ENCODE measurements at places on chromosomes 5 and 9.

DNA sequence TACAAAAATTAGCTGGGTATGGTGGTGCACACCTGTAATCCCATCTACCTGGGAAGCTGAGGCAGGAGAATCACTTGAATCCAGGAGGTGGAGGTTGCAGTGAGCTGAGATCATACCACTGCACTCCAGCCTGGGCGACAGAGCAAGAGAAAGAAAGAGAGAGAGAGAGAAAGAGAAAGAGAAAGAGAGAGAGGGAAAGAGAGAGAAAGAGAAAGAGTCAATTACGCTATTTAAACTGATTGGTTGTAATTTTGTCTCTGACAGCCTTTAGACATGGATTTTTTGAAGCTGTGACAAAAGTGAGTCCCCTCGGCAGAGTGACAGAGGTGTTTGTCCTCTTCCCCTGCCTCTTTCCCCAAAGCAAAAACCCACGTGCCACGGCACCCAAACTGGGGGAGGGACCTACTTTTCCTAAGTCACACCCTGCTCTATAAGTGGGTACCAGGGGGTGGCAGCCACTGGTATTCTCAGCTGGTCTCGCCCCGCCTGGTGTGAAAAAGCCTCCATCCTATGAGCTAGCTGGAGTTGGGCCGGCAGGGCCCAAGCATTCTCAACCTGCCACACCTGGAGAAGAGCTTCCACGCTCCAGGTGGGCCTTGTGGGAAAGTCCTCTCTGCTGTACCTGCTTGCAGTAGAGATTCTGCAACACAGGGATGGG, 3.4 kb upstream of the CFAP157 start:
- no peak for DNase-seq

GRCh38 chr5:149802809-149803552, 72.9 kb downstream of the PPARGC1B start:
- DNase-seq, result no peak

GRCh38 chr5:120692325-120692724, 228.2 kb downstream of the PRR16 start:
- DNase-seq, result no peak

- no peak for DNase-seq
Observed at GRCh38 chr9:125561509-125562148, 145.4 kb downstream of the MAPKAP1 start.

- no peak for DNase-seq
Observed at GRCh38 chr5:112878760-112879159, 17.7 kb downstream of the SRP19 start.

- no peak for DNase-seq
Observed at GRCh38 chr9:82116556-82116955, 128.0 kb downstream of the SPATA31D1 start.

DNA sequence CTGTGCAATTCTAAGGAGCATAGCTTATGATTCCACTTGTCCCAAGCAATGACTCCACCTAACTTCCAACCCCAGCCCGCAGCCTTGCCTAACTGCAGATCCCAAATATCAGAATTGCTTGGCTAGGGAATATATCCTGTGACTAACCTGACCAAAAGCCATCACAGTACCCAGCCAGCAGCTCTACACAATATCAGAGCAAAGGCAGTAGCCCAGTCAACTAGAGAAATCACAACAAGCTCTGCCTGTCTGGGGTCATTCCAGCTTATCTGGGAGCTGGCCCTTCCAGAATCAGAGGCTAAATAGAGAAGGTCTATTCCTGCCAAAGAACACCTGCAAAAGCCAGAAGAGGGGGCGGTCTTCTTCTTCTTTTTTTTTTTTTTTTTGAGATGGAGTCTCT, 9.3 kb upstream of the KIAA1958 start:
- no peak for DNase-seq

- DNase-seq, result no peak
Observed at GRCh38 chr9:77438653-77439052, 209.5 kb downstream of the GNA14 start.

GRCh38 chr9:136202454-136203407, 2.2 kb downstream of the LHX3 start:
- DNase-seq, result no peak

- DNase-seq, result no peak
Observed at GRCh38 chr5:5461012-5461411, 38.5 kb downstream of the ICE1 start.

GRCh38 chr5:134873494-134873893, 677 bp upstream of the TXNDC15 start:
- DNase-seq, result peak; percentile 34

- DNase-seq, result peak; percentile 45
Observed at GRCh38 chr5:90473396-90474234, 956 bp downstream of the MBLAC2 start.

- no peak for DNase-seq
Observed at GRCh38 chr9:7597716-7598115, 201.9 kb downstream of the DMAC1 start.

DNA sequence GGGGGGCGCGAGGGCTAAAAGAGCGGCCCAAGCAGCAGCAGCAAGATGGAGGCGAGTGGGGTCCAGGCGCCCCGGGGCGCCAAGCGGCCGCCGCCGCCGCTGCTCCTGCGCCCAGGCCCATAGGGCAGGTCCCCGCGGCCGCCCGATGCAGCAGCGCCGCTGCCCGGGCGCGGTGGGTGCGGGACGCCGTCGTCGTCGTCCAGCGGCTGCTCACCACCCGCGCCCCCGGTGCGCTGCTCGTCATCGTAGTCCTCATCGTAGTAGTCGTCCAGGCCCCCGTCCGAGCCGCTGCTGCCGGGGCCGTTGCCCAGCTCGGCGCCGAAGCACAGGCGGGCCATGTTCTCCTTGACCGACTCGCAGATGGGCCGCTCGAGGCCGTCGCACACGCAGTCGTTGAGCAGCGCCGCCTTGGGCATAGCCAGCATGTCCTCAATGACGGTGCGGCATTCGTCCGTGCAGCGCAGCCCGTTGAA, 1.5 kb downstream of the GAS1 start:
- no peak for DNase-seq

DNA sequence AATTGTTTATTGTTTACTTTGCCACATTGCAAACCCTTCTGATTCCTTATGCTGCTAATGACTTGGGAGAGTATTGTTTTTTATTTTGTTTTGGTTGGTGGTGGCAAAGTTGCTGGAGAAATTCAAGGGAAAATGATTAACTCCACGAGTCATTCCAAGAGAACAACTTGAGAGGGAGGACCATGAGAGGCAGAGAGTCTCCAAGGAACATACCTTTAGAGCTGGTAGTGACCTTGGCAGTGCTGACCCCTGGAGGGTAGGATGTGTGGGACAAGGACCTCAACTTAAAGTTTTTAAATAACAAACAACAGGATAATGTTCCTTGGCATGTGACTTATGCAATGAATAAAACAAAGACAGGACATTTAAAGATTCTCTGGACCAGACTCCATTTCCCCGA, 139.7 kb downstream of the LRRC70 start:
- no peak for DNase-seq

GRCh38 chr9:126301985-126302603, 24.5 kb upstream of the MVB12B start:
- peak; percentile 16 for DNase-seq

DNA sequence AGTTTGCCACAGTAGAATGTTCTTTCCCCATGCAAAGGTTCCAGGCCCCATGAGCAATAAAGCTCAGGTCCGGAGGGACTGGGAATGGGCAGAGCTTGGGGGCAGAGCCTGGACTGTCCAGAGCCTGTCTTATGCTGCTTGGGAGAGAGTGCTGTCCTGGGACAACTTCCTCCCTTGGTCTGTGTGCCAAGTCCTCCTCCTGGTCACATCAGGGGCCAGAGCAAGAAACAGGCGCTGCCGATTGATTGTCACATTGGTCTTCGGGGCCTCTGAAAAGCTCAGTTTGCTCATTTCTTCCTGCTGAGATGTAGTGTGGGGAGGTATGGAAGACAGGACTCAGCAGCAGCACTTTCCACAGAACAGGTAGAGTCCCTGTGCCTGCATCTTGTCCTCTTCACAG, 54.0 kb upstream of the FCN1 start:
- DNase-seq, result no peak

DNA sequence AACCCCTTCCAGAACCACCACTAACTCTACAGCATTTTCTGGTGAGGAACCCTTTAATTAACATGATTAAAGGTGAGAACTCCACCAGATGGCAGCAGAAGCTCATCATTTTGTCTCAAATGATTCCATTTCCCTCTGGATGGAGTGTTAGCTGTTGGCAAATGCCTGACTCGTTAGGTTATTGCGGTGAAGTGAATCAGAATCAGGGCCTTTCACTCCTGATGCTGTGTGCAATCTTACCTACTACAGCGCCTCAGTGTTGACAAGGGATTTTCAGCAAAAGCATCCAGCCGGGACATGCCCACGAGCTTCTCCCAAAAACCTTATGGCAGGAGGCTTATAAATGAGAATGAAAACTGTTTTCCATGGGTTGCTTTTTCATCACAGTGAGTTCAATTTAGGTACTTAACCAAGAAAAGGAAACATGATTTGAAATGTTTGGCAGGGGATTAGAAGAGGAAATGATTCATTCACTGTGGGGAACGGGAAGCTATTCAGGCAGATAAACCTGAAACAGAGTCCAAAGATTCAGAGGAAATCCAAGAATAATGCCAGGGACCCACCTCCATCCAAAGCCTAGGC, 48.0 kb upstream of the CAST start:
- DNase-seq, result peak; percentile 42

- DNase-seq, result no peak
Observed at GRCh38 chr9:89473762-89474469, 24.0 kb downstream of the SEMA4D start.

GRCh38 chr5:54224103-54224826, 86.1 kb downstream of the ARL15 start:
- DNase-seq, result no peak

- DNase-seq, result no peak
Observed at GRCh38 chr5:80963966-80964481, 3.9 kb downstream of the RASGRF2 start.

- no peak for DNase-seq
Observed at GRCh38 chr5:172050080-172050479, 43.6 kb upstream of the FBXW11 start.

GRCh38 chr5:669111-669841, 23.9 kb downstream of the TPPP start:
- no peak for DNase-seq

DNA sequence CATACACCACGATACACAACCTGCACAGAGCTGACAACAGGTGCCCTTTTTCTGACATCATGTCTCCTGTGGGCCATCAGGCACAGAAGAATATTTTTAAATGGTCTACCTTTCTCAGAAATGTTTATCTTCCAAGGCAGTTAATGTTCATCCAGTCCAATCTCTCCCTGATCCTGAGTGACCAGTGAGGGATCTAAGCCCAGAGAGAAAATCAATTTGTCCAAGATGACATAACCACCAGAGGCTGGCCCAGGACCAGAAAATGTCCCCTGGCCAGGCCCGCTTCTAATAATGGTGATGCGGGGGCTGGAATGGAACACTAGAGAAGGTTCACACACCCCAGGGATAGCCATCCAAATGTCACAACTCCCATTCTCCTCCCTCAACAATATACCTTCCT, 357.9 kb upstream of the KIF2A start:
- DNase-seq, result no peak

- DNase-seq, result no peak
Observed at GRCh38 chr5:111238431-111239225, 14.4 kb downstream of the CAMK4 start.

GRCh38 chr5:98872674-98873073, 56.1 kb downstream of the CHD1 start:
- DNase-seq, result no peak

- no peak for DNase-seq
Observed at GRCh38 chr5:102760815-102761214, 5.7 kb downstream of the PAM start.

- no peak for DNase-seq
Observed at GRCh38 chr9:127904561-127905003, 5.2 kb upstream of the ST6GALNAC6 start.

DNA sequence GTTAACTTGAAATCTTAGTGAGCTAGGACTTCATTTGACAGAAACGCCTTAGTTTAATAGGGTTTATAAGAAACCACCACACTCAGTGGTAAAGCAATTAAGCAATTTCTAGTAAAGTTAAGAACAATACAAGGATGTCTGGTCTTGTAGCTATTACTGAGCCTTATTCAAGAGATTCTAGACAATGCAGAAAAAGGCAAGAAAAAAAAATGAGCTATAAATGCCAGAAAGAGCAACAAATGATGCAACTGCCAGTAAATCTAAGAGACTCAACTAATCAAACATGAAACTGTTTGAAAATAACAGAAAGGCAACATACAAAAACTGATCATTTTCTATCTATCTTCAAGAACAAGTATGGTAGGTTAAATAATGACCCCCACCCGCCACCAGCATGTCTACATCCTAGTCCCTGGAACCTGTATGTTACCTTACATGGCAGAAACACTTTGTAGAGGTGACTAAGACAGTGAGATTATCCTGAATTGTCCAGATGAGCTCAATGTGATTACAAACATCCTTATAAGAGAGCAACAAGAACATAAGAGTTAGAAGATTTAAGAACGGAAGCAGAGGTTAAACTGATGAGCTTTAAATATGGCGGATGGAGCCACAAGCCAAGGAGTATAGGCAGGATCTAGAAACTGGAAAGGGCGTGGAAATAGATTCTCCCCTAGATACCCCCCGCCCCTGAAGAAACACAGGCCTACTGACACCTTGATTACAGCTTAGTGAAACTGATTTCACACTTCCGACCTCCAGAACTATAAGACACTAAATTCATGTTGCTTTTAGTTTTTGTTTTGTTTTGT, 93.0 kb downstream of the SUSD1 start:
- DNase-seq, result no peak

GRCh38 chr9:107881626-107882300, 392.2 kb upstream of the KLF4 start:
- DNase-seq, result no peak

GRCh38 chr9:125810161-125810560, 63.0 kb downstream of the PBX3 start:
- no peak for DNase-seq

DNA sequence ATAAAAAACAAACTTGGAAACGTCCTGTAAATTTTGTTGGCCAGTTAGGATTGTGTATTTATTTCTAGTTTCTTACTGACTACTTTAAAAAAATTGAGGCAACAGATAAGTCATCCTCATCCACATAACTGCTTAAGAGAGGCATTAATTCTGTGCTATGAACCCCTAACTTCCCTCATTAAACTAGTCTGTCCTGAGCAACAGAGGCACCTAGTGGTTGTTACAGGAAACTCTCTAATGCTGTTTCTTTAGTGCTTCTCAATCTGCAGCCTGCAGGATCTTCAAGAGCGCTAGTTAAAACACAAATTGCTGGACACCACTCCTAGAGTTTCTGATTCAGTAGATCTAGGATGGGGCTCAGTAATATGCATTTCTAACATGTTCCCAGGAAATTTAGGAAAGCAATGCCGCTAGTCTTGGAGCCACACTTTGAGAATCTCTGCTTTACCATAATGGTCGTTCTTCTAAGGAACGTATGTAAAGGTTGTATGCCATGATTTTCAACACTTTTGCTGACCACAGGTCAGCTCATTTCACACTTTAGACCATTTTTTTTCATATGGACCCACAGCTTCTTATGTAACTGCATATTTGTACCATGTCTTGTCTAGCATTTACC, 410.1 kb upstream of the SMARCA2 start:
- DNase-seq, result no peak

Measured in NCI-H2227 treated with DMSO at 0.1 percent for 48 hours (cell line).